Choroid plexus epithelial cell (primary cell): ENCODE measurements at places on chromosomes 16 and 17.

DNA sequence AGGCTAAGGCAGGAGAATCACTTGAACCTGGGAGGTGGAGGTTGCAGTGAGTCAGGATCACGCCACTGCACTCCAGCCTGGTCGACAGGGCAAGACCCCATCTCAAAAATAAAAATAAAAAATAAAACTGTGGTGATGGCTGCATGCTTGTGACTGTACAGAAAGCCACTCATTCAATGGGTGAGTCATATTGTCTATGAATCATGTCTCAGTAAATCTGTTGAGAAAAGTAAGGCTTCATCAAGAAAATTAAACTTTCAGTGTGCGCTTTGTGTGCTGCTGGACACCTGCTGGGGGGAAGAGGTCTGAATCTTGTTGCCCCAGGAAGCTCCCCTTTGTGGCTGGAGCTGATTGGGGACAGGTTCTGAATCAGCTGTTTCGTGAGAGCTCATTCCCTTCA is 11.3 kb downstream of the NUBP1 start:
- DNase-seq = peak; percentile 65

- DNase-seq = no peak
Observed at GRCh38 chr17:41567317-41567716, 4.5 kb downstream of the KRT9 start.

- no peak for DNase-seq
Observed at GRCh38 chr17:48593126-48593829, at the start of gene HOXB5. HOXB5 (minus strand) TSS chr17:48593779; CDS start chr17:48593682, 97 bp downstream.

DNA sequence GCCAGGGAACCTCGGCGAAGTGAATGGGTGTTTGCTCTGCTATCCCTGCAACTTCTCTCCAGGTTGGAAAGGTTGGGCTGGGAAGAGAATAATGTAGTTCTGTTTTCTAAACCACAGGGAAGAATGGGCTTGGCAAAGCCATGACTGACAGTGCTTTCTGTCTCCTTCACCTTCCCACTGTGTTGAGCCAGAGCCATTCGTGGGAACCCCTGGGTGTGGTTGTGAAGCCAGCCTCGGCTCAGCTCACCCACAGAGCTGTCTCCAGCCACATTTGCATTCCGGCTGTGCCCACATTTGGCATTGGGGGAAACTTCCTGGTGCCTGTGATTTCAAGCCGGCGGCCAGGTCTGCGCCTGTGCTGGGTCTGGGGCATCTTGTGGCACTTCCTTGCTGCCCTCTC is 39.9 kb downstream of the BAIAP2 start:
- no peak for DNase-seq

- no peak for DNase-seq
Observed at GRCh38 chr16:15739950-15740349, 89.9 kb downstream of the NDE1 start.

DNA sequence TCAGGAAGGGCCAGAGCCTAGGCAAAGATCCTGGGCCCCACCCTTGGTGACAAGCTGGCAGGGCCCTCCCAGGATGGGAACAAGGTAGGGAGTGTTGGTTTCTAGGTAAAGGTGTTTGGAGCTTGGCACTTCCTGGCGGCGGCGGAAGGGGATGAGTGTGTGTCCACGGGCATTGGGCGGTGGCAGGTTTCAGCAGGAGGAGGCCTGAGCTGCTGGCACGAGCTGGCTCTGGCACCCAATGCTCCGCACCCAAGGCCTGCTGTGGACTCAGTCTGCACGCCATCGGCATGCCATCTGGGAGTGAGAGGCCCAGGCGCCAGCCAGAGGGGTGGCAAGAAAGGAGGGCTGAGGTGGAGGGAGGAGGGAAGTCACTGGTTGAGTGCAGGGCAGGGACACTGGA is 46.9 kb upstream of the TAC4 start:
- no peak for DNase-seq

DNA sequence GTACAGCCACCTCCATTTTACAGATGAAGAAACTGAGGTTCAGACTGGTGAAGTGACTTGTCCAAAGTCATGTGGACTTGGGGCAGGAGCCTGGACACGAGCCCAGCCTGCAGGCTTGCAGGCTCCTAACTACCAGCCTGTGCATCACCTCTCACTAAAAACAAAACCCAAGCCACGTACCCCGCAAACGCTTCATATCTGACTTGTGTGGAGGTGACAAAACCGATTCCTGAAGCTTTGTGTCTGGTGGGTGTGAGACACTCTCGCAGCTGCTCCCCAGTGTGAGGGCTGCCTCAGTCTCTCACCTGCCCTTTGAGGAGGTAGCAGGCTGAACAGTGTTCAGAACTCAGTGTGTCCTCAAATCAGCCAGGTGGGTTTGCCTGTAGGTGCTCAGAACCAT is 8.4 kb downstream of the HNF1B start:
- no peak for DNase-seq

GRCh38 chr17:67569015-67569451 is 148.7 kb upstream of the NOL11 start:
- DNase-seq = no peak

DNA sequence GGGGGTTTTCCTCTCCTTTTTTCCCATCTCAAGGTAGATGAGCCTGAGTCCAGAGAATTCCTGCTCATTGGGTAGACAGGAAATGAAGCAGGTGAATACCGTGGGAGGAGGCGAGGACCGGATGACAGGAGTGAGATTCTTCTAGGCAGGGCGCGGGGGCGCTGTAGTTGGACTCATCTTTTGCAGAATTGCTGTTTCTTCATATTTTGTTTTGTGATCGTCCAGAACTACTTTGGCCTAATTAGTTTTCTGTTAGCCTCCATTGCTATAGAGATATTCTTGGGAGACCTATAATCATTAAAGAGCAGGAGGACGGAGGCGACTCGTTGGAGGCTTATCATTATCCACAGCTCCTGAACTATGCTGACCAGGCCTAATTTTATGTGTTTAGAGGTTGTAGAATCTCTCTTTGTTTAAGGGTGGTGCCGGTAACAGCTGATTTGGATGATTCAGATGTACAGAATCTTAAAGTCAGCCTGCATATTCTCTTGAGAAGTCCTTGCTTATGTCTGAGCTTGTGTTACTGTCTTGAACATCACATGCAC is 650 bp downstream of the ATP6V0A1 start:
- DNase-seq = peak; percentile 63

- peak; percentile 93 for DNase-seq
Observed at GRCh38 chr16:64983963-64984362, 137.9 kb downstream of the CDH11 start.

GRCh38 chr16:70805787-70806186 is 4.8 kb upstream of the VAC14 start:
- peak; percentile 78 for DNase-seq

DNA sequence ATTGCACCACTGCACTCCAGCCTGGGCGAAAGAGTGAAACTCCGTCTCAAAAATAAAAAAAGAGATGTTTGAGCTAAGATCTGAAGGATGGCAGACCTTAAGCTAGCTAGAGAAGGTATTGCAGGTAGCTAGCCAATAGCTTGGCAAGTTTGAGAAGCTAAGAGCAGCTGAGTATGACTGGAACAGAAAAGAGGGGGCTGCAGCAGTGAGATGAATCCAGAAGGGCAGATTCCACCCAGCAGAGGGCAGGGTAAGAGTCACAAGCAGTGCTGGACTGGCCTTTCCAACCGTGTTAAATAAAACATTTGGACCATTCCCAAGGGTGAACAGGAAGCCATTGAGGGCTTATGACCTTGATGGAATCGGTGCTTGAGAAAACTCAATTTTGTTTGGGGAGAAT is 5.7 kb upstream of the PHAF1 start:
- DNase-seq = peak; percentile 65

GRCh38 chr17:42342242-42343008 is 45.8 kb downstream of the STAT3 start:
- DNase-seq = peak; percentile 85

DNA sequence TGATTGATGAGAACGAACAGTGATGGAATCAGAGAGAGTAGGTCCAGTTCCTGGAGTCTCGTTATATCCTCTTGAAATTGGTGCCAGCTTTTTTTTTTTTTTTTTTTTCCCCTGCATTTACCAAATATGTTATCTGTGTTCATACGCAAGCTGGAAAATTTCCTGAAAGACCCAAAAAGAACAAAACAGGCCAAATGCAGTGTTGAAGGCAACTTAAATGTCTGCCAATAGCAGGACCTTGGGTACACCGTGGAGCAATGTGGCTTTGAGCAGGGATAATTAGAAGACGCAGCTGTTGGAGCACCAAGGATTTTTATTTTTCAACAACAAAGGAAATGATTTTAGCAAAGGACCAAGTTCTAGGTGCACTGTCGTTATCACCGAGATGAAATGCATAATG is 105.0 kb downstream of the ABCC6 start:
- DNase-seq = no peak

GRCh38 chr16:22320572-22321339 is 23.5 kb downstream of the POLR3E start:
- DNase-seq = no peak

GRCh38 chr17:44935116-44935515 is 12.5 kb downstream of the KIF18B start:
- DNase-seq = no peak

DNA sequence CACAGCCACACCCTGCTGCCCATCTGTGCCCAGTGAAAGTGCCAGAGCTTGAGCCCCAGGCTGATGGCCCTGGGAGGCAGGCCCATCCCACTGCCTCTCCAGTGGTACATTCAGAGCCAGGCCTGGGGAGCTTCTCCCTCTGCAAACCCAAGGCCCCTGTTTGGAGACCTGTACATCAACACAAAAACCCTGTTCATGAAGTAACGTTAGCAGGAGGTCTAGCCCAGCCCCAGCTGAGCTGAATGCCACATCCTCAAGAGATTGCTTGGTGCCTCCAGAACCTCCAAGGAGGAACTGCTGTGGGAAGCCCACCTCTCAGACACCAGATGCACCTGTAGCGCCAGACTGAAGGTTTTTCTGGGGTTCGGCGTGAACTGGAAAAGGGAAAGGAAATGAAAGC is 31.5 kb downstream of the C16orf78 start:
- no peak for DNase-seq

DNA sequence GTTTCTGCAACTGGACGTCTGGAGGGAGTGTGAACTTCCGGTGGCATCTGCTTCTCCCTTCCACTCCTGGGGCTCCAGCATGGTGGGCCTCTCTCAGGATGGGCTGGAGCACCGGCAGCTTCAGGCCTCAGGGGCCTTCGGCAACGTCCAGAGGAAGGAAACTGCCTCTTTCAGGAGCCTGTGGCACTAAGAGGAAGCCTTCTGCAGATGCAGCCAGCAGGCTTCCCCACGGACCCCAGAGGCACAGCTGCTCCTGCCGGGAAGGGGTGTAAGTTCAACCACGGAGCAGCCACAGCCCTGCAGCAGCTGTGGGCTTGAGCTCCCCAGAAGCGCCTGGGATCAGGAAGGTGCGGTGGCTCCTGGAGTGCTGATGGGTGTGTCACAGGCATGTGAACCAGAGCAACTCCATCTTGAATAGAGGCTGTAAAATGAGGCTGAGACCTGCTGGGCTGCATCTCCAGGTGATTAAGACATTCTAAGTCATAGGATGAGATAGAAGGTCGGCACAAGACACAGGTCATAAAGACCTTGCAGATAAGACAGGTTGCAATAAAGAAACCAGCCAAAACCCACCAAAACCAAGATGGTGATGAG is 50.8 kb upstream of the KLHDC4 start:
- DNase-seq = no peak

- peak; percentile 47 for DNase-seq
Observed at GRCh38 chr17:35242158-35242804, 591 bp upstream of the SLFN5 start.

DNA sequence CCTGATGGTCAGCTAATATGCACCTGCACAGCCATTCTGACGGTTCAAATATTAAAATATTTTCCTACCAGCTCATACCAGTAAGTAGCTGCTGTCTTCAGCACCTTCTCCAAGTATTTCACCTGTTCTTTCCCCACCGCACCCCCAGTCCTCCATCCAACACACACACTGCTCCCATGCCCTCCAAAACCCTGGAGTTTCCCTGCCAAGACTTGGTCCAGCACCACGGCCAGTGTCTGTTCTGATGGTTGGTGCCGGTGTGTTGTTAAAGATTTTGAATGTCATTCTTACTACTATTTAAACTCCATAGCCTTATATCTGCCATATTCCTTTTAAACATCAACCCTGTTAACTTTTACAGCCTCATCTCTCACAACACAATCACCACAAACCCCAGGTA is 142.4 kb downstream of the GSG1L start:
- no peak for DNase-seq

GRCh38 chr17:81135505-81136278 is 29.6 kb upstream of the PVALEF start:
- DNase-seq = no peak

DNA sequence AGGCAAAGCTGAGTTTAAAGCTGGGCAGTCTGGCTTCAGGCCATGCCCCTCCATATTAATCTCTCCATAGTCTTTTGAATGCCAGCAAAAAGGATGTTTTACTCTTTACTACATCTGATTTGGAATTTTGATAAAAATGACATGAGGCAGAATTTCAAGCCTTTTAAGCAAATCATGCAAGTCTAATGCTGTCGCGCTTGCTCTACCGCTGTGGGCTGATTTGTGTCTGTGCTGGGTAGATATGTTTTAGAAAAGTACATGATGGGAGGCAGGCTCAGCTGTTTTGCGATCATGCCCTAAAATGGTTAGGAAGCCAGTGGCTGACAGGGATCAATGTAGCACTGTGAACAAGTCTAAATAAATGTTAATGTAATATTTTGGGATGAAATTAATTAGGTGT is 311.9 kb downstream of the CA10 start:
- no peak for DNase-seq

GRCh38 chr17:31433091-31433790 is 41.8 kb downstream of the RAB11FIP4 start:
- DNase-seq = peak; percentile 4
